Thymus (tissue), 14 donors: ENCODE measurements at places on chromosomes 5 and 9.

GRCh38 chr5:55033568-55033967, 9.5 kb downstream of the GZMK start:
- DNase-seq = no peak

DNA sequence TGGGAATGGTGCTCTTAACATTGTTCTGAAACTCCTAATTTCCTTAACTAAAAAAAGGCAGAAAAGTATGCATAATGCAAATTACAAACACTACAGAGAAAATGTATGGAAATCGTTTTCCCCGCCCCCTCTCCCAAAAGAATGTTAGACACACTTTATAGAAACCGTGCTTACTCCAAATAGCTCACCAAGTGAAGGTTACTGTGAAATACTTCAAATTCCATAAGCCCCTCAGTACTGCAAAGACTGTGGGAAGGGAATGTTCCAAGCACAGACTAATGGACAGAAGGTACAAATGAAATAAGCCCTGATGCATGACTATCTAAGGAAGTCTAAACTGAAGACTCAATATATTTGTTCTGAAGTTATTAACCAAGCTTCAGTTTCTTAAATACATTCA, 12.5 kb downstream of the MAPKAP1 start:
- no peak for DNase-seq

DNA sequence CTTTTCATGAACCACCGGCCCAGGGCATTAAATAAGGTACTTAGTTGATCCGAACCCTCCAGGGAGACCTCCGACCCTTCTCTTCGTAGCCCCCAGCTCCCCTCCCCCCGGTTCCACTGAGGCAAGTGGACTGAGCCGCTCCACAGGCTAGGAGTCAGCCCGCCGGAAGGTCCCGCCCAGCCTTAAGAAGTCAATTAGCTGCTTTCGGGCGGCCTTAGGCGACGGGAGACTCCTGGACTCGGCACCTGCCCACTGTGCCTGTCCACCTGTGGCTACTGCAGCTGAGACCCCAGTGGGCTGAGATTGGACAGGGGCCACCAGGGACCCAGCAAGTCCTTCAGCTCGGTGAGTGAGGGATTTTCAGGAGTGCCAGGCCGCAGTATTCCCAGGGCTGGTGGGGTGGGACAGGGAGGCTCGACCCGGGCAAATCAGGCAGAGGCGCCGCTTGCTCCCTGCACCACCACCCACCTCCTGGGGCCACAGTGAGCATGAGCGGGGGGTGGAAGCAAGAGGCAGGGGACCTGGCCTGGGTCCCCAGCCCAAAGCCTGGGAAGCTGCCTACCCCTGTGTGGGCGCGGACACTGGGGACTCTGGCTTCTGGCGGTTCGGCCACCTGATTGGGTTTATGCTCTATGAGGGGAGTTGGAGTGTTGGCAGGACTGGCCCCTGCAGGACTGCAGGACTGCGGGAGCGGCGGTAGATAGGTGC, 39.6 kb upstream of the SPATA31E1 start:
- no peak for DNase-seq

- no peak for DNase-seq
Measured at GRCh38 chr9:21542787-21543186, 60.7 kb upstream of the IFNE start.

GRCh38 chr5:16902846-16903245, 33.2 kb downstream of the MYO10 start:
- DNase-seq = no peak

GRCh38 chr5:145887976-145888574, 15.3 kb upstream of the GRXCR2 start:
- no peak for DNase-seq
